Activated T-cell treated with anti-CD3 and anti-CD28 coated beads for 48 hours (primary cell): ENCODE measurements at places on chromosomes 2 and 18.

- no peak for DNase-seq
Measured at GRCh38 chr2:169026056-169026455, 5.1 kb downstream of the ABCB11 start.

DNA sequence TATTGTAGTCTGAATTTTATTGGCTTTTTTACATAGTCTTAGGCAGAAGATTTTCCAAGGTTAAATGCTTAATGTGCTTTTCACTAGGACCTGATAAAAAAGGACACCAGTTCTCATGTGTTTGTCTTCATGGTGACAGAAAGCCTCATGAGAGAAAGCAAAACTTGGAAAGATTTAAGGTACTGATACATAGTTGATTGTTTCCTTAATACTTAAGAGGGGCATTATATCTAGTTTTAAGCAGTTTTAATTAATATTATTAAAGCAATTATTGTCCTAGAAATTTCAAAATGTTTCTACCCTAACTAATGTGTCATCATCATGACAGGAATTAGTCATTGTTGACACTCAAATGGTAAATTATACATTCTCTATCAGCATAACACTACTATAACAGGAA, 35.3 kb downstream of the DDX1 start:
- no peak for DNase-seq

DNA sequence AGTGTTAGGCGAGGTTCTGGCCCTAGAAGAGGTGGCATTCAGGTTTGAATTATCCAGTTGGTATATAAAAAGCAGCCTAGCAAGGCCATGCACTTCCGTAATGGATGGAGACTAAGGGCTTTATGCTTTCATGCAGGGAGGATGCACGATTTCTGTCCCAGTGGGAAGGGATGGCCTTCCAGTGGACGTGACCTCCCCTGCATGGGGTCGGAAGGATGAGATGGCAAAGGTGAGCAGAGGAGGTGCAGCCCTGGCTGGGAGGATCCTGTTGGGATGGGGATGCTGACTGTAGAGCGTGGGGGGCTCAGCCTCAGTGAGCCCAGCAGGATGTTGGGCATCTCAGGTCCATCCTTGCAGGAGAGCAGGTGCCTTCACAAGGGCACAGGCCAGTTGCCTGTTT, 4.8 kb downstream of the ASB18 start:
- no peak for DNase-seq

DNA sequence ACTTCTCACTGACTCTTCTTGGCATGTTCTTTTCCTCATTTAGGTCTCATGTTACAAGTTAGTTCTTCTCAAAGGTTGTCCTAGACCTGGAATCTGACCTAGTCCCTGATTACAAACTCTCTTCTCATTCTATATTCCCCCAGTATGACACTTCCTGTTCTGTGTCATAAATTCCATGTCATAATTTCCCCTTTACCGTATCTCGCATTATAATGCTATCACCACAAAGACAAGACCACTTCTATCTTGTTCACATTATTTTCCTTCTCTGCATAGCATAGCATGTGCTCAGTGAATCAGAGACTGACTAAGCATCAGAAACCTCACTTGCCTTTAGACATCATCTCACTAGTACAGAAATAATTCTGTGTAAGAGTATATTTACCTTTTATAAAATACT, 63.6 kb upstream of the CAVIN2 start:
- no peak for DNase-seq

- DNase-seq, result no peak
Measured at GRCh38 chr2:200966770-200967169, 3.3 kb upstream of the ORC2 start.

DNA sequence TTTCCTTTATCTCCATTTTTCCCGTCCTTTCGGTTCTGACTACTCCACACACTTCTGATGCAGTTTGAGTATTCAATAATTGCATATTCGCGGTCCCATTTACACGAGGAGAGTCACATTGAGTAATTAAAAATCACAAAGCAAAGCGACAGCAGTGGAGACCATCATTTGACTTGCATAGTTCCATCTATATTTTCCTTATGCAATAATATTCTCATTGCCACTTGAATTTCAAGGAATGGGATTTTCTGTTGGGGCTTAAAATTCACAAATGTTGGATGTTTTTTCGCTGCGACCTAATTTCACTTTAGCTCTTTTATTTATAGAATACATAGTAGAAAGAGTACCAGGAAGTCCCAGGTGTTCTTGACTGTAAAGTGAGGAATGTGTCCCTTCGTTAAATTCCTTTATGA, 186.8 kb downstream of the ZEB2 start:
- no peak for DNase-seq

DNA sequence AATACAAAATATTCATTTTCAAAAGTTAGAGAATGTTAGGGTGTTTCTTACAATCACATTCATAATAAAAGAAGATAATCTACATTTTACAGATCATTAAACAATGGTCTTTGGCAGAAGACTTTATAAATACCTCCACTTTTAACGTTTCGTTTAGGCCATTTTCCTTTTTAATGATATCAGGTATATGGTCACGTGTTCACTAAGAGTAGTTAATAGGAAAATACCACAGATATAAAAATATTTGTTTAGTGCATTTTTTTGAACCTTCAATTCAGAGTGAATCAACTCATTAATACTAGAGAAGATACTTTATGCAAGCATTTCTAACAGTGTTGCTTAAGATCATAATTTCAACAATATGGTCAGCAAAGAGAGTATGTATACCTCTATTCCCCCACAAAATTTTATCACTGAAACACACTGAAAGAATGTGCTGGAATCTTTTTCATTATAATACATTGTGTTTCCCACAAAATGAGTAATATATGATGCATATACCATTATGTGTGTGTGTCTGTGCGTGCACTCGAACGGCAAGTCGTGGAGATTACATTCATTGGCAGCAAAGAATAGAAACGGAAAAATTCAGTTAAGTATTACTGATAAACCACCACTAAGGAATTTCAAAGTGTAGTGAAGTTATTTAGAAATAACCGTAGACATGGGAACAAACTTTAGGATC, 319.9 kb upstream of the THUMPD2 start:
- DNase-seq, result no peak

DNA sequence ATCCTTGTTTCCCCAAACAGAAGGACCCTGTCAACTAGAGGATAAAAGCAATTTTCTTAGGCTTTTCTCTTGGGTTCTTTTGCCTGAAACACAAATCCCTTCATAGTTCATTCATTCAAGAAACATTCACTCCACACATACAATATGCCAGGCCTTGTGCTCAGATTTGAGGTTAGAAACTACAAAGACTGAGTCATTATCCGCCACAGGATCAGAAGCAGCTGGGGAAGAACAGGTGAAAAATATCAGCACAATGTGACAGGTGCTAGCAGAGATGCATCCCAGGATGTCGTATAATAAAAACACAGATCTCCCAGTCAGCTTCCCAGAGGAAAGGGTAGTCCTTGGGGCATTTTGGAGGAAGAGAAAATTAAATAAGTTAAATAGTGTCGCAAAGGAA, 172.4 kb downstream of the LRATD1 start:
- no peak for DNase-seq

DNA sequence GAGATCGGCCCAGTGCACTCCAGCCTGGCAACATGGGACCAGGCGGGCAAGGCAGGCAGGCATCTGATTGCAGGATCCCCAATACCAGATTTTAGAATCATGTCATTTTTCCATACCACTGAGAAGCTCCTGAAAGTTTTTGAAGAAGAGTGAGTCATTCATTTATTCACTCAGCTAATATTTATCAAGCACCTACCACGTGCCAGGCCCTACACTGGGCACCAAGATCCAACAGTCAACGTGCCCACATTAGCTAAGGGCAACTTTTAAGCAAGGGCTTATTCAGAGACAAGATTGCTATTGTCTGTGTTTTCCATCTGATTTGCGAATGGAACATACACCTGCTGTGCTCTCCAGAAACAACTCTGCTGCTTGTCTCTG, 126.8 kb upstream of the LGALSL start:
- no peak for DNase-seq

- DNase-seq, result no peak
Measured at GRCh38 chr18:46506974-46507586, 149.9 kb downstream of the LOXHD1 start.

DNA sequence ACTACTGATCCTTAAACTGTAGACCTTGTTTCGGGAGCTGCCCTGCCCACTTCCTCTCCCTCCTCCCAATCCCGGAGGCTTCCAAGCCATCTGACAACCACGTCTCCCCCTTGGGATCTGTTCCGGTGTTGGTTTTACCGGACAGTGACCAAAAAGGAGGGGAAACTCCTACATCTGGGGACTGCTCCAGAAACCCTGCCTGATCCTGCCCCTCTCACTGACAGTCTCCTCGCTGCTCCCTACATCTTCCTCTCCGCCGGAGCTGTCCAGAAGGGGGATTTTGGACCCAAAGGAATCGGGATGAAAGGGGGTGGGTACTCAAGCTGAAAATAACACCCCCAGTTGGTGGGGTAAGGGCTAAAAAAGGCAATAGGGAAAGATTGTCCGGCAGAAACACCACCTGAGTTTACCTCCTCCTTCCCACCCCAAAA, 1.5 kb downstream of the INO80D start:
- no peak for DNase-seq

GRCh38 chr2:110828330-110828729, 96.0 kb downstream of the ACOXL start:
- no peak for DNase-seq

DNA sequence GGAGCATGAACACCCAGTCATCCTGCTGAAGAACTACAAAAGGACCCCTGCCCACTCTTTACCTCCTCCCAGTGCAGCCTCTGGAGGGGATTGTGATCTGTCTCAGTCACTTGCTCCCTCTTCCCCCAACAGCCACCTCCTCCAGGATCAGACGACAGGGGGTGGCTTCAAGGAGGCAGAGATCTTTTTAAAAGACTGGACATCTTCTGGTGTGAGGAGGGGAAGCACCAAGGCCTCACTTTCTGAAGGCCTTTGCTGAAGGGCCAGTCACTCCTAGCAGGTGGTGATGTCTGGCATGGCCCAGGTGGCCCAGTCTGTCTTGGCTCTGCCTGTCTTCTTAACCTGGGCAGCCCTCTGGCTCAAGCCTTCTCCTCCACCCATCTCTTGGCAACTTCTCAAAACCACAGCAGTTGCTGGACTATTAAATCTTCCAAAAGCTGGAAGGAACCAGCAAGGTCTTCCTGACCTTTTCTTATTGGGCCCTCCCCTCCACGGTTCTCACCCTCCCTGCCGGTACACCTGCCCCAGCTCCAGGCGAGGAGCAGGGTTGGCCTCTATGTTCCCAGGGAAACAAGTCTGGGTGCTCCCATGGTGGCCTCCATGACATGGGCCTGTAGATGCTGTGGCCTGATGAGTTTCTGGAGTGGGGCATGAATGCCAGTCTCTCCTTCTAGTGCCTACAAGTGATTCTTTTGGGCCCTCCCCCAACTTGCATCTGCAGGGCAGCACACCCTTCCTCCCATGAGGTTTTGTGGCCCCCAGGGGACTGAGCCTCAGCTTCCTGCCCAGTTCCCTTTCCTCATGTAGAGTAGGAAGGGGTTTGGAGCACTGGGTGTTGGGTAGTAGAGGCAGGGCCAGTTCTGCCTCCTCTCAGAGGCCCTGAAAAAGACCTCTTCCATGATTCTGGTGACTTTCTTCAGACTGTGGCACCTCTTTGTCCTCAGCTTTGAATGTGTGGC, 5.0 kb upstream of the ATP6V1B1 start:
- DNase-seq, result no peak

- no peak for DNase-seq
Measured at GRCh38 chr2:225930687-225931086, 531.2 kb downstream of the NYAP2 start.

DNA sequence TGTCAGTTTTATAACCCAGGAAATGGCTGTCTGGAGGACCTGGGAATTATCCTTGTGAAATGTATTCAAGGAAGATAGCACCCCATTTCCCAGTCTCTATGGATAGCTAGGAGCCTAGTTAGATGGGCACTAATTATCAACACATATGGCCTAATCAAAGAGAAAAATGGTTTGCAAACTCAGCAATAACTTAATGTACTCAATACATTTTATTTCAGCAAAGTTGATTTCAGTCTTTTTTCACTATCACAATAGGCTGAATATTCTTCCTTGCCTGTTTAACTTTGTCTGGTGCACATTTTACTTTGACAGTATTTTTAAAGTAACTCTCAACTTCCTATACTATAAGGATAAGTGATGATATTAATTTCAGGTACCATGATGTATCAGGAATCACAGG, 756.3 kb downstream of the CCDC85A start:
- DNase-seq, result no peak

- no peak for DNase-seq
Measured at GRCh38 chr2:215429424-215429823, 6.4 kb downstream of the FN1 start.

GRCh38 chr2:53854678-53855077, 5.1 kb downstream of the GPR75 start:
- DNase-seq, result no peak
